ENCODE measurements at places on chromosomes 1 and 21. TPM values are rescaled to one million over a fixed set of nuclear protein-coding genes. Genes with fewer than 3 reads are reported as not detected.

DNA sequence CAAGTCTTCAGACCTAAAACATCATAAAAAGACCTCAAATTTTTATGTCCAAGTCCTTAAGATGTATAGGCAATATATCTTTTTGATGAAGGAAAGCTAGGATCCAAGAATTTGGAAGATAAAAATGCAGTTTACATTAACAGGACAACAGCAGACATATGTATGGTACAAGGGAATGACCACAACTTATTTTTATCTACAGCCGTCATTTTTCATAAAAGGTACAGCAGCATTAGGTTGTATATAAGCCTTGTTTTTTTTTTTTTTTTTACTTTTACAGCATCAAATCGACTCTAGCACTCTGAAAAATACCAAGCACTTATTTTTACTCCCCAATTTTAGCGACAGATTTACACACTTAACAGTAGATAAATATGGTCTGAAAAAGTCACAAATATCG lies 1.3 kb downstream of the SRSF10 start:
- no peak for DNase-seq

DNA sequence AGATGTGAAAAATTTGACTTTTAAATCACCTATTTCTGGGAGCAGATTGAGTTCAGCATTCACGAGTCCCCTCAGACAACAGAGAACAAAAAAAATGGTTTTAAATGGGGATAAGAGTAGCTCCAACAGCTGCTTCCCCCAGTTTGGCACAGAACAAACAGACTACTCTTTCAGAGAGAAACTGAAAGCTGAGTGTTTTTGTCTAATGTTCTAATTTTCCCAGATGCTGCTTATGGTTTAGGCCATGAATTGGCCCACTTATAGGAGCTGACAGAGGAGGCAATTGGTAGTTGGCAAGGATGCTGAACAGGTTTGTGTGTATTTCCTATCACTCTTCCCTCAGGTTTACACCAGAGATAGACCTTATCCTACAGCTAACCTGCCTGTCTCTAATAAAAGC lies 1637.4 kb upstream of the PRMT6 start:
- no peak for DNase-seq

Gene ASCL5
- not detected for total RNA-seq

GRCh38 chr1:99748419-99748818 lies 18.0 kb downstream of the FRRS1 start:
- no peak for DNase-seq

Gene RGS13
- not detected for total RNA-seq

- DNase-seq, result no peak
Observed at GRCh38 chr1:110305900-110306420, 33.2 kb upstream of the RBM15 start.

GRCh38 chr1:33343539-33343938 lies 22.6 kb upstream of the A3GALT2 start:
- no peak for DNase-seq

Gene NBPF3
- 2.4 TPM for total RNA-seq

GRCh38 chr1:6330410-6330911 lies 63.1 kb downstream of the ACOT7 start:
- no peak for DNase-seq

- no peak for DNase-seq
Observed at GRCh38 chr1:200238311-200238710, 171.5 kb downstream of the ZNF281 start.

- peak; percentile 73 for DNase-seq
Observed at GRCh38 chr1:65001231-65001792, 35.0 kb upstream of the JAK1 start.

Gene FCRL4
- total RNA-seq, result not detected

GRCh38 chr1:15933684-15934083 lies 42.2 kb downstream of the ZBTB17 start:
- DNase-seq, result no peak

DNA sequence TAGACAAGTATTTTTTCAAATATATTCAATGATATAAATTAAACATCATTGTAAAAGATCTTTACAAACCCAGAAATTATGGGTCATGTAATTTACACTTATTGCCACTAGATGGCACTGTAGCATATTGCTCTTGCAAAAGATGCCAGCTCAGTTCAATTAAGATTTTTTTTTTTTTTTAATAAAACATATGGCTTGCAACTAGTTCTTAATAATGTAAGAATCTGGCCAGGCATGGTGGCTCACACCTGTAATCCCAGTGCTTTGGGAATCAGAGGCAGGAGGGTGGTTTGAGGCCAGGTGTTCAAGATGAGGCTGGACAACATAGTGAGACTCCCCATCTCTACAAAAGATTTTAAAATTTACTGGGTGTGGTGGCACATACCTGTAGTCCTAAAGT lies 49.4 kb upstream of the DESI2 start:
- peak; percentile 57 for DNase-seq

Gene LCE1B
- not detected for total RNA-seq

- DNase-seq, result no peak
Observed at GRCh38 chr21:45105906-45106485, 31.6 kb downstream of the ADARB1 start.

- no peak for DNase-seq
Observed at GRCh38 chr1:37288900-37289299, 185.5 kb upstream of the ZC3H12A start.

GRCh38 chr1:37133276-37134145 lies 99.2 kb upstream of the GRIK3 start:
- DNase-seq, result no peak

DNA sequence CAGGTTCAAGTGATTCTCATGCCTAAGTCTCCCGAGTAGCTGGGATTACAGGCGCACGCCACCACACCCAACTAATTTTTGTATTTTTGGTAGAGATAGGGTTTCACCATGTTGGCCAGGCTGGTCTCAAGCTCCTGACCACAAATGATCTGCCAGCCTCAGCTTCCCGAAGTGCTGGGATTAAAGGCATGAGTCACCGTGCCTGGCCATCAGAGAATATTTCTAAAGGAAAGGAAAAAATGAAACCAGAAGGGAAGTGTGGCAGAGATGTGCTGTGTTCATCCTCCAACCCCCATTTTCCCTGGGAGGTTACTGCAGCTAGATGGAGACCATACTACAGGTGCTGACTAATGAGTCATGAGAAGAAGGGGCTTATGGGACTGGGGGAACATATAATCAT lies 964.1 kb downstream of the TTLL7 start:
- DNase-seq, result no peak

DNA sequence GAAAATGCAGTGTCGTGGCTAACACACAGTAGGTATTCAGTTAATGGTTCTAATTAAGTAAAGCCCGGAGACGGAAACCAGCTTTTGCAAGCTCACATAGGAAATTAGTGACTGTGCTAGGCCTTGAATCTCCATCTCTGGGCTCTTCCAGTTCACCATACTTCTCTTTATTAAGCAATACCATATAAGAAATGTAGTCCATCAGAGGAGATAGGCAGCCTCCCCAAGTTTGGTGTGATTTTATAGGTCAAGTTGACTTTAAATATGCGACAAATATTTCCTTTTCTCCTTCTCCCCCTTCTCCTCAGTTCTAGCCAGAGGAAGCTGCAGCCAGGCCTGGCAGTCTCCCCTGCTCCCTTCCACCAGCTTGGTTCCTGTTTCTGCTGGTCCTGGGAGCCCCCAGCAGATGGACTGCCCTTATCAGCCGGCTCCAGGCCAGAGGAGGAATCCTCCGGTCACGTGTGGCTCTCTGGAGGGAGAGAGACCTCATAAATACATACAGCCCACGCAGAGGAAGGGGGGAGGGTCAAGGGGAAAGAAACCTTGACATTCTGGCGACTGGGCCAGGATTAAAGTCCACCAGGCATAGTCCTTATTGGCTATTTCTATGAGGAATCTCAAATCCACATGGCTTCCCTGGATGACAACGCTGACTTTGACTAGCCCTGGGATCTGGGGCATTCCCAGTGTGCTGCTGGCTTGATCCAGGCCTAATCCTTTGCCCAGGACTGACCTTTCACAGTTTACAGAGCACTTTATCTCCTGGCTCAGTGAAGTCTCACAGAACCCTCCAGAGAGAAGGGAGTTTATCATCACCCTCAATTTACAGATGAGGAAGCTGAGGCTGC lies 115.1 kb upstream of the JUN start:
- peak; percentile 80 for DNase-seq

DNA sequence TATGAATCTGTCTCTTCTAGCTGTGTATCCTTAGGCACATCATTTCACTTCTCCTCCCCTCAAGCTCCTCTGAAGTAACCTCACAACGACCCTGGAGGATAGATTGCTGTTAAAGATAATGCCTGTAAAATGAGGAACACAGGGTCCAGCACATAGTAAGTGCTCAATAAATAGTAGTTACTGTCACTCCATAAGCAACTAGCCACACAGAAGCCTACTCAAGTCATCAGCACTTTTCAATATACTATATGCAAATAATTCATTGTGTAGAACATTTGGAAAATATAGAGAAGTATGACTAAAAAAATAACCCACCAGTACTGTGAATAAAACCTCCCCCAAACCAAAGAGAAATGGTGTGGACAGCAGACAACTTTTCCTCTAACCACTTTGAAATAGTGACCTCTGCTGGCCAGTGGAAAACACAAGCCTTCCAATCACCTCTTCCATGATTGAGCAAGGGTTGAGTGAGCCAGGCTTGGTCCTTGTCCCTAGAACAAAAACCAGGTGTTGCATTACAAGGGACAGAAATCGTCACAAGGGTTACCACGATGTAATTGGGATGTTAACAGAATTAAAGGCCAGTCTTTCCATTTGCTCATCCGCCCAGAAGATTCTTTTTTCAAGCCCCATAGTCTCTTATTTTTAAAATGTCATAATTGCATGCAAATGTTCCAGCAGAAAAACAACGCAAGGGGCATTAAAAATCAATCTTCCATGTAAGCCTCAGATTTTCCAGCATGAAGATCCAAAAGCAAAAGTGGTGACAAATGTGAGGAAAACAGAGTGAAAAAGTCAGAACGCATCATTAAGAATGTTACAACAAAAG lies 15.7 kb upstream of the GLIS1 start:
- DNase-seq, result peak; percentile 79

Gene TNFSF4
- 7.0 TPM for total RNA-seq

GRCh38 chr1:247054992-247055415 lies 23.6 kb downstream of the ZNF670 start:
- DNase-seq, result peak; percentile 25

Measured in lung microvascular endothelial cell (primary cell).